ENCODE measurements at places on chromosomes 1 and 21.

DNA sequence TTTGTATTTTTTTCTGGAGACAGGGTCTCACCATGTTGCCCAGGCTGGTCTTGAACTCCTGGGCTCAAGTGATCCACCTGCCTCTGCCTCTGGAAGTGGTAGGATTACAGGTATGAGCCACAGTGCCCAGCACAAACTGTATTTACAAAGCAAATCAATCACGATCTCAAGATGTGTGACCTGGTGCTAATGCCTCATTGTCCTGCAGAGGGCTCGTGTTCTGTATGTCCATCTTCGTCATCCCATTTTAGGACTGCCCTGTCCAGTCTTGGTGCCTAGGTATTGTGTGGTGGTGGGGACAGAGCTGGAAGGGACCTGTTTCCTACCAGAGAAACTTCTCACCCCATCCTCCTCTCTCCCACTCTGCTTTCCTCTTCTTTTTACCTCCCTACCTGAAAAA, 20.2 kb downstream of the PROK1 start:
- DNase-seq, result no peak

DNA sequence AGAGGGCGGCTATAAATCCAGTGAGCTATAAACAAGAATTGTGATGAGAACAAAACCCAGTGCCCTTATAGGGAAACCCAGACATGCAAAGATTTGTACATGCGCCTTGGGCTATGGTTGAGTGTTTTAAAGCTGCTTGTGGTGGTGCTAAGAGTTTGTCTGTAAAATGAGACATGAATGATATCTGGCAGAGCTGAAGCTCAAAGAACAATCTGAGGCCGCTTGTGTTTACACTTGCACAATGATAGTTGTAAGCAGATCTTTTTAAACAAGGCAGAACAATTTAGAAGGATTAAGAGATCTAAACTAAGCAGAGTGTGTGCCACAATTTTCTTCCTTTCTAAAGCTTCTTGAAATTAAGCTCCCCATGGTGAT, 80.4 kb upstream of the ADAMTS5 start:
- DNase-seq, result no peak

DNA sequence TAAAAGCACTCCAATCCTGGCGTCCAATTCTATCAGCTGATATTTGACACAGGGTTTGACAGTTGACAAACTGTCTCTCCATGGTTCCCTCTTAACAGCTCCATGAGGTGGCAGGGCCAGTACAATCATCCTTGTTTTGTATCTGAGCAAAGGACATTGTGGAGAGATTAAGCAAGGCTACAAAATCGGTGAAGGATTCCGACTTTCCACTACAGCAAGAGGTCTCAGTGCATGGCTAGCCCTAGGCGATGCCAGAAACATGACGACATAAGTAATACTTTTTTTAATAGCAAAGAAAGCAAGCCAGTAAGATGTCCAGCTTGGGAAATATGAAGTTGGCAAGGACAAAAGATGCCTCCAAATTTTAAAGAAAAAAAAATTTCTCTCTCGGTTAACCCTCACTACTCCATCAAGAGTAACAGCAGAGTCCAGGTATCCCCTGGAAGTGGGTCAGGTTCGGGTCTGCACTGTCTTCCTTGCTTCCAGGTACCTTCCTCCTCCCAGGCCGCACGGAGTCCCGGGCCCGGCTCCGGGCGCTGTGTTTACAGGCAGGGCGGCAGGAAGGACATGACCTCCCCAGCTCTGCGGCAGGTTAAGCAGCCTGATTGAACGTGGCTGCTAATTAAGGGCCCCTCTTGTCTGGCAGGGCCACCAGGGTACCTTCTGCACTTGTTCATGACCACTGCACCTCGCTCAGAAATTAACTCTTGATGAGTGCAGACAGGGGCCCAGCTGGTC, 106.1 kb downstream of the SIM2 start:
- no peak for DNase-seq

DNA sequence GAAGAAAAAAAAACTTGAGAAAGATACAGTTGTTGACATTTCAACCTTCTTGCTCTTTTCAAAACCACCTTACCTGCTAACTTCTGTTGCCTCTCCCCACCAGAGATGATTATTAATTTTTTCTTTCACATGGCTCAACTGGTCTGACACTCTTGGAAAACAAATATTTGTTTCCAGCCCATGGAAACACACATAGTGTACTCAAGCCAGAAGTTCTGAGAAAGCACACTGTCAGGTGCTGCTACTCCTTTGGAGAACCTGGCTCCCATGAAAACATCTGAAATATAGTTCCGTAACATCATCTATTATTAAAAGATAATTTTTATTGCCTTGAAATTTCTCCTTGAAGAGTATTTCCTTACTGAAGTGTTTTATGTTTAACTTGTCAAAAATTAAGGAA, 145.0 kb upstream of the C1orf105 start:
- DNase-seq, result no peak

DNA sequence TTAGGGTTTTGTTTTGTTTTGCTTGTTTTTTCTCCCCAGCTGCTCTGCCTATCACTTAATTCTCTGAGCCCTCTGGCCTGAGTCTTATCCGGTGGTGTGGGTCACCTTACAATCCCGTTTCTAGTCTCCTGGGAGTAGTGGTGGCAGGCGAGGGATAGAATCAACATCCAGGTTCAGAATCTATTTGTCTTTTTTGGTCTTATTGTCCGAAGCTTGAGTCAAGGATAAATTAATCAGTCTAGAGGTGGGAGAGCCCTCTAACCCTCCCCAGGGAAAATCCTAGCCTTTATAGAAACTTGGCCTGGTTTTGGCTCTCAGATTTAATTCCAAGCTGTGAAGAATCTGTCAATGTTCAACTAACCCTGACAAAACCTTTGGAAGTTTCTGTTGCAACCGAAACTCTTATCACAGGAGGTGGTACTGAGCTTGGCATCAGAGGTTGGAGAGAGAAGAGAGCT, 246.3 kb downstream of the FGGY start:
- DNase-seq, result no peak

- no peak for DNase-seq
Measured at GRCh38 chr1:229594227-229595008, 31.5 kb downstream of the TAF5L start.

DNA sequence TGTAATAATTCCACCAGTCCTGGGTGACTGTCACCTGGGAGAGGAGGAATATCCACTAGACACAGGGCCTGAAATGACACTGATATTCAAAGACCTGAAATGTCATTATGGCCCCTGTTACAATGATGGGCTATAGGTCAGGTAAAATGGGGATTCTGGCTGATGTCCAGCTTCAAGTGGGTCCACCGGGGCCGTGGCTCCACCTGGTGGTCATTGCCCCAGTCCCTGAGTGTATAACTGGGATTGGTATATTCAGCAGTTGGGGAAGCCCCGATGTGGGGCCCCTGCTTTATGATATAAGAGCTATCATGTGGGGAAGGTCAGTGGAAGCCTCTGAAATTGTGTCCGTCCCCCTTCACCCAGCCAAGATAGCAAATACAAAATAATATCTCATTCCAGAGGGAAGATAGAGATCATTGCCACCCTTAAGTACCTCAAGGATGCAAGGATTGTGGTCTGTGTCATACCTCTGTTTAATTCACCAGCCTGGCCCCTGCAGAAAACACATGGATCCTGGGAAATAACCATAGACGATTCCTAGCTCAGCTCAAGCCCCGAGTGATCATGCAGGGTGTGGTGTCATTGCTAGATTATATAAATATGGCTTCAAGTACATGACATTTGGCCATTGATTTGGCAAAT, 19.4 kb downstream of the PLEKHO1 start:
- DNase-seq, result peak; percentile 46

DNA sequence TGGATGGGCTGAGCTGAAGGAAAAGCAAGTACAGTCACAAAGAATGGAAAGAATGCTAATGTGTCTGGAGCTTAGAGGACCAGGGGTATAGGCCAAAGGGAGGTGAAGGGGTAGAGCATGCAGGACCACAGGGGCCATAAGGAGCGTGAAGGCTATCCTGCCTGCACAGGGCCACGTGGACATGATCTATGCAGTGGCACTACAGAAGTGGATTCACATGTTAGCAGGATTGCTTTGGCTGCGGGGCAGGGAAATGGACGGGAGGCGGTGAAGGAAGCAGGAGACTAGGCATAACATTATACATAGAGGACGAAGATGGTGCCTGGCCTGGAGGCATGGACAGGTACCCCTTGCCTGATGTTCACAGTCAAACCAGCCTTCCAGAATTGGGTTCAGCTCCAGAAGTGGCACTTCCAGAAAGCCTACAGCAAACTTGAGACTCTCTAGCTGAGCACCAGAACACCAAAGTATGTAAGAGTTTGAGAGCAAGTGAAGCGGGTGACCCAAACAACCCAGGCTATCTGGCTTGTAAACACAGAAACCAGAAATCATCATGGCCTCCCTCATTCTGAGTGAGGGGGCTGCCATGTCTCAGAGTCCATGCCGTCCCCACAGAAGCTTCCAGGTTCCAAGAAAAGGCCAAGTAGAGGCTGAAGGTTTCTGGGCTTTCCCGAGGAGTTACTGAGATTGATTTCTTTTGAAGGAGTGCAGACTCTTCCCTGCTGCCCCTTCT, 135.5 kb upstream of the JUN start:
- no peak for DNase-seq

DNA sequence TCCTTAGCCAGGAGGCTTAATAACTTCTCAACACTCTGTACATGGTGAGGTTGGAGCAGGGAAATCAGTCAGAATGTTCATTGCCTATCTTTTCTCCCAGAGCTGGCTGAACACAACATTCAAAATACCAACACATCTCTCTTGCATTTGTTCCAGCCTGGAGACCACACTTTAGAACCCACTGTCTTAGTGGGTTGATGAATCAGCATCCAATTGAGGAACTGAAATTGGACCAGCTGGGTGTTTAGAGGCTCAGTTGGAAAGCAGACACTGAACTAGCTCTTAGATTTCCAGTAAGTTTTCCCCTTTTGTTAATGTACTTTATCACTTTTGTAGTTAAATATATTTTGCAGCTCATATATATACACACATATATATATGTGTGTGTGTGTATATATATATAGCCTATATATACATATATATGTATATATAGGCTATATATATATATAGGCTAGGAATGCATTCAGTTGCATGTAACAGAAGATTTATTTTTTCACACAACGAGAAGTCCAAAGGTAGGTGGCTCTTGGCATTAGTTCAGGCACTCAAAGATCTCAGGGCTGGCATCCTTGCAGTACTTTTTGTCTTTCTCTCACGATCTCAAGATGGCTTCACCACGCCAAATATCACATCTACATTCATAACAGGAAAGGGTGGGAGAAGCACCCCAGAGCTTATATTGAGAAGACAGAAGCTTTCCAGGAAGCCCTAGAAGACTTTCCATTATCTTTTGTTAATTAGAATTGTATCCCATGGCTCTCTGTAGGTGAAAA, 35.0 kb upstream of the HUNK start:
- no peak for DNase-seq

- no peak for DNase-seq
Measured at GRCh38 chr1:232909752-232910151, 40.7 kb upstream of the NTPCR start.

DNA sequence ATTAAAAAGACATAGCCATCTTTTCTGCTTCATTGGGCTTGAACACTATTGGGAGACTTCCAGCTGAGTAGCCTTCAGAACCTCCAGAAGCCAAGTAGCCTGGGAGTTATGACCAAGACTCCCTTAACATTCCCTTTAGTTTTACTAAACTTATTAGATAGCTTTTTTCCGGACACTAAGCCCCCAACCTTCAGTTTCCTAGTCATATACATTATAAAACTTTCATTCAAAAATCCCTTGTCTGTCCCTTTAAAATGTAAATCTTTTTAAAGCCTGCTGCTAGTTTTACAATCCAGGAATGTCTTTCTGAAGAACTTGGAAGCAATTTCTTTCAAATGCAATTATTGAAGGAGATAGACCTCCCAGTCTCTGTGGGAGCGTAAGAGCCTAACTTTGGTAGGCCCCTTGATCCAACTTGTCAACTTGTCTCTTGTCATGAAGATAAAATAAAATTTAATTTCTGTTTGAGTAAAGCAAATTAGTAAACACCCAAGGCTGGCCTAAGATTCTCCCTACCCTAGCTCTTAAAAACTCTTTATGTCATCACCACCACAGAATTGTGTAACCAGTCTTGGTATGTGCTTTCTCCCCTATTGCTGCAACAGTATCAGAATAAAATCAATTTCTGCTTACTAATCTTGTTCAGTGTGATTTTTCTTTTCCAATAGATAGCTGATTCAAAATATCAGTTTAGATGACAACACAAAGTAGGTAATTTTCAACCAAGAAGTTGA, 796.2 kb downstream of the PLA2G4A start:
- DNase-seq, result no peak

DNA sequence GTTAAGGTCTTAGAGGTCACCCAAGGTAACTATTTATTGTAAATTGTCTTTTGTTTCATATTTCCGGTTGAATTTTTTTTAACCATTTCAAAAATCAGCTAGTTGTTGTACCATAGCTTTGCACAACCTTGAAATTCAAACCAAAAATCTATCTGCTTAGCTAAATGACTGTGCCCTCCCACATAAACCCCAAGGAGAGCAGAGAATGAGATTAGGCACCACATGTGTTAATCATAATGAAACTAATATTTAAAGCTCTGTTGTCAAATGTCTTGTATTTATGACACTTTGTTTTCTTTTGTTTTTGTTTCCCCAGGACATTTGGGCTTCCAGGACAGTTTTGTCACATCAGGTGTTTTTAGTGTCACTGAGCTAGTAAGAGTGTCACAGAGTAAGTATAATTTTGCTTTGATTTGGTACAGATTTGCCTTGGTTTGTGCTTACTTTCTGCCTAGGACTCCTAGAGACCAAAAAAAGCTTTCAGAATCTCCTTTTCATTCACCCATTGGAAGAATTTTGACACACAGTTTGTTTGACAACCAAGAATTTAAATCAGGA, 249.9 kb downstream of the NFIA start:
- DNase-seq, result no peak

DNA sequence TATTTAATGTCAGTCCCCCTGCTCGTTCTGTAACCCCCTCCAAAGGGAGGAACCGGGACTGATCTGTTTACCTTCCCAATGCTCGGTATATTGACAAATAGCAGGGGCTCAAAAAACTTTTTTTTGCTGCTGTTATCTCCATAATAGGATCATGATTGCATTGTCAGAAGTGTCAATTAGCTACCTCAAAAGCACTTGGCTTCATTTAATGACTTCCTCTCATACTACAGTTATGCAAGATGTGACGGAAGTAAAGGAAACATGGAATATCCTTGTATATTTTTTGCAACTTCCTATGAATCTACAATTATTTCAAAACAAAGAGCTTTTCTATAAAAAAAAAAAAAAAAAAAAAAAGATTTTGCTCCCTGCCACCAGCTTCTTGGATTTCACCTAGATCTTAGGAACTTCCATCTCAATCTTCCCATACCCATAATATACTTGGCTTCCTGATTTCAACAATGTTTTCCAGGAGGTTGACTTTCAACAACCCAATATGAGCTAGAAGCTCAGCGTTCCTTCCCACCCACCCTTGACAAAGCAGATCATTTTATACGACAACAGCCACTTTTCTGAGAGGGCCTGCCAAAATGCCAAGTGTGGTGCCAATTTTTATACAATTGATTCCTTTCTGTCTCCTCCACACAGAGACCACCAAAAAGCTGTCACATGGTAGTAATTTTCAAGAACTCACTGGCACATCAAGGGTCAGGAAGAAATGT, 71.7 kb downstream of the SETD4 start:
- no peak for DNase-seq
